ENCODE measurements at places on chromosomes 2 and 18. TPM values are rescaled to one million over a fixed set of nuclear protein-coding genes. Genes with fewer than 3 reads are reported as not detected.

The SPATA3 gene
- polyA plus RNA-seq = not detected

GRCh38 chr2:239666053-239666854 is 265.4 kb upstream of the HDAC4 start:
- DNase-seq = no peak

GRCh38 chr2:149290662-149291061 is 39.7 kb upstream of the LYPD6 start:
- DNase-seq = no peak

DNA sequence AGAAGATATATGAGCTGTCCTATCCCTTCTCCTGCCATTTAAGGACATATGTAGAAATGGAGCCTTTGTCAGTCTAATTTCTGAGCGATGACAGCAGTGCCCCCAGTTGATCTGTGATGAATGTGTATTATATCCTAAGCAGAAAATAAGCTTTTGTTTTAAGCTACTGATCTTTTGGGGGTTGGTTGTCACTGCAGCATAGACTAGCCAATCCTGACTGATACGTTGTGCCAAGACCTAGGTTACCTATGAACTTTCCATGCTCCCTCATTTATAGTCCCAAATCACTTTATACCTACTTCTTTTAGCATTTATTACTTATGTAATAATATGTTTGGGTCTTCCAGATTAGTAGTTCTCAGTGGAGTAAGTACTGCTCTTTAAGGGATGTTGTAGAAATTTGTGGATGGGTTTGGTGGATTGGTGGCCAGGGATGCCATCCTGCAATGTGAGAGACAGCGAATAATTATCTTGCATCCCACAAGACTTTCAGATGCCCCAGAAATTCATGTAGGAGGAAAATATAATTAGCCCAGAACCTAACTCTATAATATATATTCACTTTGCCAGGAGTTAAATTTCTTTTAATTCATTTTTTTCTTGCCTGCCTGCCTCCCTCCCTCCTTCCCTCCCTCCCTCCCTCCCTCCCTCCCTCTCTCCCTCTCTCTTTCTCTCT is 11.8 kb downstream of the SMAD4 start:
- DNase-seq = no peak

DNA sequence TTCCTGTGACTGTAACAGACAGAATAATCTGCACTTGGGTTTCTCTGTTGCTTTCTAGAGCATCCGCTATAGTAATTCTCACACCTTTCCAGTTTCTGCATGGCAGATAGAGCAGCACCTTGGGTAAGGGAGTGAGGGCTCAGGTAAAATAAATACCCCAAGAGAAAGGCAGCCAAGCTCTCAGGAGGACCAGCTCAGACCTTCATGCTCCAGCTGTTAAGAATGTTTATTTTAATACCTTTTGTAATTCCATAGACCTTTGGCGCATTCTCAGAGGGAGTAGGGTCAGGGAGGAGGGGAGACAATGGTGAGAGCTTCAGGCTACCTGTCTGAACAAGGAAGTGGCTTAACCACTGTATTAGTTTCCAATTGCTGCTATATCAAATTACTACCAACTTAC is 16.2 kb upstream of the TMEM178A start:
- no peak for DNase-seq

The DNER gene
- 71.5 TPM for polyA plus RNA-seq

GRCh38 chr2:144343145-144343544 is 176.8 kb downstream of the ZEB2 start:
- no peak for DNase-seq

GRCh38 chr2:75525434-75526310 is 35.1 kb downstream of the EVA1A start:
- DNase-seq = no peak

The ANKRD30BL gene
- 0.14 TPM for polyA plus RNA-seq

DNA sequence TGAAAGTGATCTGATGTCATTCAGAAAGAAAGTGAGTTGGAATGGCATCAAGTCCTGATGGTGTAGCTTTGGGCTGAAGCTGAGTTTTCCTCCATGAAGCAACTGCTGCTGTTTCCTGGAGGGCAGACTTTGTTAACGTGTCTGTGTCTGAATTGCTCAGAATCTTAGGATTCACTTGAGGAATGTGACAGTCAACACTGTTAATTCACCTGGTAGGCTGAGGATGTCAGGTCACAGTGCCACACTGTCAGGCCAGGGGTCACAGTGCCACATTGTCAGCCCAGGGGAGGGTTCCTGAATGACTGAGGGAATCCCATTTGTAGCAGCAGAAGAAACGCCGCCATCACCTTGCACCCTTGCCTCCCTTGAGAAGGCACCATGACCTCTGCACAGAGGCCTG is 39.4 kb downstream of the LYPD6B start:
- DNase-seq = no peak

DNA sequence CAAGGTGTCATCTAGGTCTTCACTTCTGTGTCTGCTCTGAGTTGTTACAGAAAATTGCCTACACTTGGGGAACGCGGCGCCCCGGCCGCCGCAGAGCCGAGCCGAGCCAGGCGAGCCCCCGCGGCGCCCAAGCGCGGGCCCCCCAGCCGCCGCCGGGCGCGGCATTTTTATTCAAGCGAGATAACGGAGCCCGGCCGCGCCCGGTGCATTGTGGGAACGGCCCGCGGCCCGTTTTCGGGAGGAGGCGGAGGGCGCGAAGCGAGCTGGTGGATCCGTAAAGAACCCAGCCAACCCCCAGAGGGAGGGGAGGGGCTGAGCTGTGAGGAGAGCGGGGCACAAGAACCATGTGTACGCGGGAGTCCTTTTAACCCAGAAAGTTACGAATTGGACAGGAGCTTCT is 191.8 kb downstream of the FTCDNL1 start:
- peak; percentile 12 for DNase-seq

DNA sequence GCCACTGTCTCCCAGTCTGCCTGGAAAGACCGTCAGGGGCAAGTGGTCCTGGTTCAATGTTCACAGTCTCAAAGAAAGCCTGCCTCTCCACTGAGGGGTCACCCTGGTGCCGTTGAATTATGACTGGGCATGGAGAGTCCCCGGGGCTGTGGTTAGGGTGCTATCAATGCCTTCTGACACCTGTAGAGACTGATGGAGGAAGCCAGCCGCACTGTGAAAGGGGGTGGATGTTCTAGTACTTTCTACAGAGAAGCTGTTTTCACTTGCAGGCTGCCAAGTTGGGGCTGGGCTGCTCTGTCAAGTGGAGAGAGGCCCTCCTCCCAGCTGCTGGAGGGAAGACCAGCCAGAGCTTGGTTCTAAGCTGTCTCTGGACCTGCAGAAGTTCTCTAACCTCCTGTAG is 80.5 kb downstream of the BCL2L11 start:
- no peak for DNase-seq

The AOX1 gene
- 2.1 TPM for polyA plus RNA-seq

The TTN gene
- 1.1 TPM for polyA plus RNA-seq

DNA sequence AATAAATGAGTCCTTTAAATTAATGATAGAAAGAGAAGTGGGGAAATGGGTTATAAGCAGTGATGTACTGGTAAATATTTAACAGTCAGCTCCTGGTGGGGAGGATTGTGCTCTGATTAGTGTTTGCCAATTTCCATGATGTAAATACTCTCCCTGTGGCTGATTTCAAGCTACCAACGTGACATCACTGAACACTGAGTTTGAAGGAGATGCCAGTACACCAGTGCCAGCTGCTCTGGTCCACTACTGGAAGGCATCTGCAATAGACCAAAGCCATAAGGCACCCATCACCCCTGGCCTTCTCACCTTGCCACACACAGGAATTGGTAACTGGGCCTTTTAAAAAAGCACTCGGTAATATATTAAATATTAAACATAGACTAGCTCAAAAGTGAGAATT is 77.7 kb downstream of the TGOLN2 start:
- DNase-seq = no peak

GRCh38 chr2:140604788-140605187 is 1526.0 kb downstream of the LRP1B start:
- DNase-seq = no peak

The ALPI gene
- polyA plus RNA-seq = not detected

DNA sequence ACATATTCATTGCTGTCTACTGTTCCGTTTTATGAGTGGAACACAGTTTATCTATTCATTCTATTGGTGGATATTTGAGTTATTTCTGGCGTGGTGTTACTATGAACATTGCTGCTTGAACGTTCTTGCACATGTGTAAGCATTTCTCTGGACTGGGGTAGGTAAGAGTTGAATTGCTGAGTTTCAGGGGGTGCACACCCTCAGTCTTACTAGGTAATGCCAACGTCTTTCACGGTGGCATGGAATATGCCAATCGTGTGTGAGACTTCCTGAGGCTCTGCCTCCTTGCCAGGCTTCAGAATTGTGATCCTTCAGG is 56.4 kb upstream of the TXNDC2 start:
- DNase-seq = no peak

The PLCL1 gene
- 14.9 TPM for polyA plus RNA-seq

DNA sequence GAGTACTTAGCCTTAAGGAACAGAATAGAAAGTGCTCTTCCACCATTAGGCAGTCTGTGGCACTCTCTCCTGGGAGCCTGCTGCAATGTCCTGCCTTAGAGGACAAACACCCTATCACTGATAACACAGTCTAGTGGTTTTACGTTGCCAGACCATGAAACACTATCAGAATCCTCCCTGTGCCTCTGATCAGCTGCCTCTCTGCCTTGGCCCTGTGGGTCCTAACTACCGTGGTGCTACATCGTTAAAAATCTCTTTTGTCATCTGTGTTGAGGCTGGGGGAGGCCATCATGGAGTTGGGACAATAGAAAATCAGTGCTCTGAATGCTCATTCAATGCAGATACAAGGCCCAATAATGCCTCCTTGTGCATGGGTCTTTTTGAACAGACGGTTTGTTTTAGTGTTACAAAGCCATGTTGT is 11.9 kb upstream of the APCDD1 start:
- DNase-seq = no peak

GRCh38 chr2:230913406-230914143 is 11.5 kb downstream of the GPR55 start:
- no peak for DNase-seq

The FAM110C gene
- 17.9 TPM for polyA plus RNA-seq

The PKDCC gene
- polyA plus RNA-seq = 386 TPM

DNA sequence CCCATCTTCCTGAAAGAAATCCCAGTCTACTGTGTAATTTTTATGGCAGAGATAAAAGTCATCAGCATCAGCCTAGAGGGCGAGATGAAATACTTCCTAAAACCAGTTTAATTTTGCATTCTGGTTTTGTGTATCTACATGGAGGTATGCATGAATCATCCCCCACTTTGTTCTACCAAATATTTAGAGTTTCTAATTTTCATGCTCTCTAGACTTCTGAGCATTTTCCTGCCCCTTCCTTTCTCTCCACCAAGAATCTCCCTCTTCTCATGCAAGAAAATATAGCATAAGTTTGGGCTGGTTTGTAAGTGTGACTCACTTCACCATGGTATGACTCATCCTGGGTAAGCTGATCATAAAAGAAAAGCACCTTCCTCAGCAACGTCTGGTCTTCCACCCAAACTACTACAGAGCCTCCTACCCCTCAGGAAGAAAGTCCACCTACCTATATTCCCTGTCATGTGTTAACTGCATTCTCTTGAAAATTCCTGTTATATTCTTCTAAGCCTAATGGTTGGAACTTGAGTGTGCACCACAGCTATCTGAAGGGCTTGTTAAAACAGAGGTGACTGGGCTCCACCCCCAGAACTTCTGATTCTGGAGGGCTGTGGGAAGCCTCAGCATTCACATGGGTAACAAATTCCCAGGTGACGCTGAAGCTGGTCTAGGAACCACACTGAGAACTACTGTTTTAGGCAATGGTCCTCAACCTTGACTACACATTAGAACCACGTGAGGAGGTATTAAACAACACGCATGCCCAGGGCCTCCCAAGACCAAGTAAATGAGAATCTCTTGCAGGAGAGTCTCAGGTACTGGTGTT is 37.4 kb upstream of the RAPGEF4 start:
- no peak for DNase-seq

GRCh38 chr18:78511666-78512601 is 467.7 kb upstream of the SALL3 start:
- DNase-seq = no peak

DNA sequence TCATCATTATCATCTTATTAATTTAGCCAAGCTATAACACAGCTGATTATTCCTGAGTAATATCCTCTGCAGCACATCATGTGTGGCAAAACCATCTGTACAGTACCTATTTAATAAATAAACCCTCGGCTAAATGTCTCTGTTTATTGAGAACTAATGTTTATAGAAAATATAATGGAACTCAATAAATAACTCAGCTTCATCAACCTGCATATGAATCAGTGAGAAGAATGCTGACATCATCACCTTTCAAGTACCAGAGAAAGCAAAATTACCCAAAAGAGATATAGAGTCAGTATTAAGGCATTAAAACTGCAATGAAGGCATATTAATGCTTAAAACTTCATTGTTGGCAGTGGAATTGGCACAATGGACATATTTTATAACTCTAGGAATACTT is 558.3 kb downstream of the PLCL1 start:
- no peak for DNase-seq

- DNase-seq = no peak
Observed at GRCh38 chr2:166491461-166491860, 2.6 kb downstream of the SCN7A start.

GRCh38 chr2:204027091-204027490 is 90.5 kb downstream of the ICOS start:
- DNase-seq = no peak

GRCh38 chr2:224984637-224985036 is 57.6 kb downstream of the DOCK10 start:
- no peak for DNase-seq

- DNase-seq = no peak
Observed at GRCh38 chr2:10497797-10498251, 49.7 kb upstream of the ODC1 start.

GRCh38 chr2:188787021-188787657 is 187.0 kb upstream of the COL3A1 start:
- DNase-seq = no peak

DNA sequence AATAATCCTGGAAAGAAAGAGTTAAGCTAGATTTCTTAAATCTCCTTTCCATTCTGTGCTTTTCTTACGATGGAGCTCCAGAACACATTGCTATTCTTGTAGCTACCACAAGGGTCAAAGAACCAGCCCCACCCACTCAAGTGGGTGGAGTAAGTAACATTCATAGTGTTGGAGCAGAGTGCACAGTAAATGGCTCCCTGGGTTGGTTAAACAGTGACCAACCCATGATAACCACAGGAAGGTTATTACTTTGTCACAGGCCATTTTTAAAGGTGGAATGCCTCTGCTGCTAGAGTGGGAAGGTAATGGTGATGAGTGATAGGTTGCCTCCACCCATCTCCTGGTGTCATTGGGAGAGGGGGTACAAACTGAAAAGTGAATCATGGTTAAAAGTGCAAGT is 13.9 kb downstream of the ARPC2 start:
- no peak for DNase-seq

DNA sequence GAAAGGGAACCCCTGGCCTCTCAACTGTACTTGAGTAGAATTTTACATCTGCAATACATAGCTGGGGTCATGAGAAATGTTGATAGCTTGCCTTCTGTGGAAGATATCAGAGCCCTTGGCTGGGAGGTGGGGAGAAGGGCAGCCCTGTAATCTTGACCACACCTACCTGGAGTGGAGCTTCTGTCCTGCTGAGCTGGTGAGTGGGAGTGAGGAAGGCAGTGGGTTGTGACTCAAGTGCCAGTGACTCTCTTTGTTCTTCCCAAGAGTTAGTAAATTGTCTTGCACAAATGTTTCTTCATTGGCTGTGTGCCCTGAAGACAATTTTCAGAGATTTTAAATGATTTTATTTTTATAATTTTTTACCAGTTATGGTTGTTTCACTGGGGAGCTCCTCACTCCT is 277.3 kb downstream of the MBD5 start:
- DNase-seq = no peak
